ENCODE measurements at places on chromosomes 4 and X.

DNA sequence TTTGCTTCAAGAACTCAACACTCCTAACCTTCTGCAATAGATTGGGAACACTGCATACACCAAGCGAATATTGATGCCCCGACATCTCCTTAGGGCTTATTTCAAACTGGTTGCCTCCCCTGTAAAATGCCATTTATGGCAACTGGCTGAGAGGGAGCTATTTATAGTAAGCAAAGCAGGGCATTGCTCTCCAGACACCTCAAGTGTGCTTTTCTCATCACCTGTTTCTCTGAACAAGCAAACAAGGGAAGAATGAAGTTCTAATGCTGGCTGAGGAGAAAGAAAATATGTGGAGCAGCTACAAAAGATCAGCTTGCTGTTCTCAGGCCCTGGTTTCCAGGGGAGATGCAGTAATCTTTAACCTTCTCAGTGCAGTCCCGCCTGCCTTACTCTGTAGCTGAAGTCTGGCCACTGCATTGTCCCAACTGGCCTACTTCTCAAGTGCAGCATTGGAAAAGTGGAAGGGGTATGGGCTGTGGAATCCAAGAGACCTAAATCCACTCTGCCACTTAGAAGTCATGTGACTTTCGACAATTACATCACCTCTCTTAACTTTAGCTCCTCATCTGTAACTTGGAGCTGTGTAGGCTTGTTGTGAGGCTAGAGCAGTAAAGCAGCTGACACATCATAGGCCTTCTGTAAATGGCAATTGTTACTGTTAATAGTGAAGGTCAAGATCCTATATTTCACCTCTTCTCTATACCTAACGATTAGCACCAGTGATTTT is 47.9 kb upstream of the FGF13 start:
- no peak for DNase-seq

GRCh38 chr4:879729-880077 is 52.4 kb downstream of the GAK start:
- DNase-seq = no peak

GRCh38 chr4:173466101-173466500 is 63.9 kb downstream of the HAND2 start:
- DNase-seq = no peak

DNA sequence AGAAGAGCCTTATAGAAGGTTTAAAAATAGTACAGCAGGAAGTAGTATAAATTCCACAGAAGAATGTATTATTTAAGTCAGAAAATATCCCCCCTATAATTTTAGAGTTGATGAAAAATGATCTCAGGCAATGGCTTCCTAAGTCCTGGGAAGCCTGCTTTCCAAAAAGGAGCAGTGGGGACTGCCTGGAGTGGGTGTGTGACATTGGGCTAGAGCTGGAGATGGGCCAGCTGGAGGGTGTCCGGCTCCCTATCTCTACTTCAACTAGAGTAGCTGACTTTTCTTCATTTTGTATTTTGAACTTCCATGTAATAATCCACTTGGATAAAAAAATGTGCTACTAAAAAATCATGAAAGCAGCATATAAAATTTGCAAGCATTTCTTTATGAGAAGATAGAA is 253.9 kb downstream of the ANK2 start:
- no peak for DNase-seq

- DNase-seq = no peak
Observed at GRCh38 chr4:187491286-187491685, 504.3 kb upstream of the ZFP42 start.

DNA sequence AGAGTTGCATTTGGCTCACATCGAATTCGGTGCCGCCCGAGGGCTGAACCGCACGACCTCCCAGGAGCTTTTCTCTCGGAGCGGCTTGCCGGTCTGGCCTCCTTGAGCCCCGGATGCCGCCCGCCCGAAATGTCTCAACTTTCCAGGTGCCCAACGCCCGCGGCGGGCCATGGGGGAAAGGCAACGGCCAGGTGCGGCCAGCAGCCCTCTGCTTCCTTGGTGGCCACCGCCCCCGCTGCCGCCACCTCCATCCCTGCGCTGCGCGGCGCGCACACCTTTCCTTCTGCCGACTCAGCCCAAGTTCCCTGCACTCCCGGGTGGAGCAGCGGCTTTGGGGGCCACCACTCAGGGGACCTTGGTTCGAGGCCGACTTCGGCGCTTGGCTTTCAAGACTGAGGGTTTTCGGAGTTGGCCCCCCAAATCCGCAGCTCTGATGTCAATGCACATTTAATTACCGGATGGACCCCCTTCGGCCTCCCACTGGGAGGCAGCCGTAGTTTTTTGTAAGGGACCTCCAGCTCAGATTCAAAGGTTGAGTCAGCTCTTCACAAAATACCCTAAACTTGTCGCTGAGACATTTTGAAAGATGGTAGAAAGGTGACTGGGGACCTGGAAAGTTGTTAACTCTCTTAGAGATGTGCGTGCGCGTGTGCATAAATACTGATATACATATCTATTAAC is 1.1 kb downstream of the AFF2 start:
- DNase-seq = no peak

GRCh38 chrX:10769696-10770619 is 149.6 kb upstream of the MID1 start:
- DNase-seq = no peak

DNA sequence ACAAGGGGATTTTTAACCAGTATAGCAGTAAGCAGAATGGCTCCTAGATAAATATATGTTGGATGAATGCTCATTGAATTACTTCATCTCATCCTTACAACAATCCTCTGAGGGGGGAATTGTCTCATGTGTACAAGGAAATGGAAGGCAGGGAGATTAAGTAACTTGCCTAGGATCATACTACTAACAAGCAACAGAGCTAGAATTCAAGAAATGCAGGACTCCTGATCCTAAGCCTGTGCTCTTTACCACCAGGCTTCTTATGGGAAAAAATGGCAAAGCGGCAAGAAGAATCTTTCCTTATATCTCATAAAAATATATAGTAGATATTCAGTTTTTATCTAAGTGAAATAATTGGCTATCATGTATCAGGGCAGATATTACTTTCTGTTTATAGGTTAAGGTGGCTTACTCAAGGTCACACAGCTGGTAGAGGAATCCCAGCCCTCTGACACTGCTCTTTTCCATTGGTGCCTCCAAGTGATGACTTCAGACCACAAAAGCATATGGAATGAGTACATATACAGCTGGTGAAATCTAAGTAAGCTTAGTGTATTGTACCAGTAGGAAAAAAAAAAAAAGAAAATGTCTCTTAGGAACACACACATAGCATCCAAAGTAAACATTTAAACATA is 2.1 kb downstream of the ABHD18 start:
- no peak for DNase-seq

- no peak for DNase-seq
Observed at GRCh38 chrX:30702736-30703135, 49.5 kb downstream of the GK start.

GRCh38 chr4:53598483-53598882 is 7.2 kb upstream of the LNX1 start:
- no peak for DNase-seq

GRCh38 chr4:55635741-55636655 is at the start of gene NMU:
Gene NMU (minus strand): TSS chr4:55636298. CDS start chr4:55636192, 106 bp downstream.
- no peak for DNase-seq

- DNase-seq = no peak
Observed at GRCh38 chr4:125045311-125045710, 269.4 kb upstream of the FAT4 start.

- DNase-seq = peak; percentile 55
Observed at GRCh38 chr4:3009422-3009821, 46.1 kb downstream of the GRK4 start.

DNA sequence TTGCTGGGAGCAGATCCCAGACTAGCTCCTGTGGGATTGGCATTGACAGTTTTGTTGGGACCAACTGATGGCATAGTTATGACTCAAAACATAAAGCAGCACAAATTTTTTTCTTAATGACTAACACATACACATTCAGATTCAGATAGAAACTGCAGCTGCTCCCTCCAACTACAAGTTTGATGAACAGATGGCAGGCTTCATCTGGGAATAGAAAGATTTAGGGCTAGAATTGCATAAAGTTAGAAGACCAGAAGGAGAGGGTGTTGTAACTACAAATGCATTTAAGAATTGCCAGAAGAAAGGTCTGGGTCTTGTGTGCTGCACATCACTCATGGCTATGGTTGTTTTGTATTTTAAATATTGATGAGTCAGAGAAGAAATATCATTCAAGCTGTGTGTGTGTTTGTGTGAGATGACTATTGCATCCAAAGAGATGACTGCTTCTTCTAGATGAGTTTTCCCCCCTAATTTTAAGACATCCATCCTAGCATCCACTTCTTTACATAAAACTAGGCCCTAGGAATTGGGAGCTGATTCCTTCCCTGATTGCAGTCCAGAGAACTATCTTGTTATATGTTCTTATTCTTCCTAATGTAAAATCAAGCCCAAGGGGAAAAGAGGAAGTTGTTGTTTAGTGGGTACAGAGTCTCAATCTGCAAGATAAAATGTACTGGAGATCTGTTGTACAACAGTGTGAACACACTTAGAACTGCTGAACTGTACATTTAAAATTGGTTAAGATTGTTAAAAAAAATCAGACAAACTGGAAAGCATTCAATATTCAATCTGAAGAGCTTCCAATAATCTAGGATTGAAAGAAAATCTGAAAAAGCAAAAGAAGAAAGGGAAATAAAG is 175.1 kb downstream of the PARM1 start:
- DNase-seq = no peak

Measured in CD8-positive, alpha-beta T cell (primary cell).